ENCODE measurements at places on chromosomes 3 and 15.

DNA sequence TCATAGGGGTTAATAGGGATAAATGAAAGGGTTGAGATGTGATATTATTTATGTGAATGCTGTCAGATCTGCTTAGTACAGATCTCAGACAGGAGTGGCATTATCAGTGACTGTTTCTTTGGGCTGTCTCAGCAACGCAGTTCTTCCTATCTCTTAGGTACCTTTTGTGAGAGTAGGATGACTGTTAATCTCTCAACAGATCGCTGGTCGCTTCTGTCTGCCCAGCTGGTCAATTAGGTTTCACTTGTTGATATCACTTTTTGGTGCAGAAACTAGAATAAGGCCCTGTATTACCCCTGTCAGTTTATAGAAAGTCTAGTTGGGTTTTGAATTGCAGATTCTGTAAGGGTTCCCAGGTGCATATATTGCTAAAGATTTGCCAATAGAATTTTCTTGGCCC is 16.5 kb downstream of the DIS3L start:
- H3K27ac ChIP-seq, result no peak overlapping the region
- no peaks in the 10 kb centered on the region for H3K4me1 ChIP-seq
- no peak overlapping the region for H3K4me3 ChIP-seq
- no peak for DNase-seq
- peaks cover 49% of the 10 kb centered on the region for H3K36me3 ChIP-seq
- no peaks in the 10 kb centered on the region for H3K27me3 ChIP-seq

GRCh38 chr3:65005486-65005885 is 317.7 kb upstream of the ADAMTS9 start:
- no peak overlapping the region for H3K27ac ChIP-seq
- no peaks in the 10 kb centered on the region for H3K27me3 ChIP-seq
- H3K36me3 ChIP-seq, result no peaks in the 10 kb centered on the region
- no peak for DNase-seq
- peaks cover 6% of the 10 kb centered on the region for H3K4me1 ChIP-seq

DNA sequence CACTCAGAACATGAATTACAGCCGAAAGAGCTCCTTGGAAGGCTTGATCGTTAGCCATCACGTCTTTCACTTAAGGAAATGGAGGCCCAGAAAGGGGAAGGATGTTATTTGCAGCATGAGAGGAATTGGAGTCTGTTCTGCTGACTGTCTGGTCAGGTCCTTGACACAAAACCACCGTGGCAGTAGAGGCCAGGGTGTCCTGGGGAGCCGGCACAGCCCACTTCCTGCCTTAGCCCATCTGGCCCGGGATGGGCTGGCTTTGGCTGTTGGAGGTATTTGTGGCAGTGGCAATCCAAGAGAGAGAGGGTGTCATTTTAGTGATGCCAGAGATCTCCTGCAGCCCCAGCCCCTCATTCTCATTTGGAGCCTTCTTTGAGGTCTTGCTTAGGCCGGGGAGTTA is 37.4 kb downstream of the ST6GAL1 start:
- no peaks in the 10 kb centered on the region for H3K27me3 ChIP-seq
- no peak overlapping the region for H3K27ac ChIP-seq
- H3K4me3 ChIP-seq, result no peak overlapping the region
- no peaks in the 10 kb centered on the region for H3K36me3 ChIP-seq
- no peak for DNase-seq

DNA sequence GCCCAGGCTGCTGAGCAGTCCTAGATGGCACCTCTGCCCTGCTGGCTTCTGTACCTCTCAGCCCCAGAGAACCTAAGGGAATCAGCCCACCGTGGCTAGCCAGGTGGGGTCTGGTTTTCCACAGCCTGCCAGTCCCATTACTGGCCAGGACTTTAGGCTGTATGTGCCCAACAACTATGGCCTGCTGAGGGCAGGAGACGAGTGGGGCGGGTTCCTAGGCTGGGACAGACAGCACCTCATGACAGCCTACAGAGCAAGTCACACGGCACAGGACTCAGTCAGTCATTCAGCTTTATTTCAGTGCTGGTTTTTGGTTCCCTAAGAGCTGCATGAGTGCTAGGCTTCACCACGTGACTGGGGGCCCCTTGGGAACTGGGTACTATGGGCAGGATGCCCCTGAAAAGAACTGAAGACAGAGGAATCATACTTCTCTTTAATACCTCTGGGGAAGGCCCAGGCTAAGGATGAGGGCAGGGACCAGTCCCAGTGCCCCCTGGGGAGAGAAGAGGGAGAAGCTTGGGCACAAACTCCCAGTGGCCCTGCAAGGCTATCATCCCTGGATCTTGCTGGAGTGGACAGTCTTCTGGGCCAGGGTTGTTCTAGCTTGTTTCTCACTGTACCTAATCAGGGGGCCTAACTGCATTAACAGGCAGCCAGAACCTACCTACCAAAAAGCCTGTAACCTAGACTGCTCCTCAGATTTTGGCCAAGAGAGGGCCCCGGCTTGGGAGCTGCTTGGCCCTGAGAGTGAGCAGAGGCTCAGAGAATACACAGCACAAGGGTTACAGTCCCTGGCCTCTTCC is 14.8 kb downstream of the CLK3 start:
- peaks cover 68% of the 10 kb centered on the region for H3K36me3 ChIP-seq
- no peak for DNase-seq
- no peaks in the 10 kb centered on the region for H3K27me3 ChIP-seq

DNA sequence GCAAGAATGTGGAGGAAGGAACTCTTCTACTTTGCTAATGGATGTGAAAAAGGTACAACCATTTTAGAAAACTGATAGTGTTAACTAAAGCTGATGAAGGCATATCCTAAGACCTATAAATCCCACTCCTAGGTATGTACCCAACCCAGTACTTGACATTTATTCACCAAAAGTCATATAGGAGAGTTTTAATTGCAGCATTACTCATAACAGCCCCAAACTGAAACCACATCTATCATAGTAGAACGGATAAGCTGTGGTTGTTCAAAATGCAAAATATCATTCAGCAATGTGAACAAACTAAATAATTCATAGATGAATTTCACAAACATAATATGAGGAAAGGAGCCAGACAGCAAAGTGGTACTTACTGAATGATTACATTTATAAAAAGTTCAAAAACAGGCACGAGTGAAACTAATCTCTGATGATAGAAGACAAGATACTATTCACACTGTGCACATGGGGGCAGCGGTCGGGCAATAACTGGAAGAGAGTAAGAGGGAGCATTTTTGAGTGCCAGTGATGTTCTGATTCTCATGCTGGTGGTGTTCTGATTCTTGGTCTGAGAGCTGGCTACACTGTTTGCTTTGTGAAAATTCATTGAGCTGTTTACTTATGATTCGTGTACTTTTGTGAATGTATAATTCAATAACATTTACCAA is 34.3 kb downstream of the GOLIM4 start:
- H3K36me3 ChIP-seq, result no peaks in the 10 kb centered on the region
- no peak overlapping the region for H3K27ac ChIP-seq
- no peak for DNase-seq
- H3K4me3 ChIP-seq, result no peak overlapping the region
- H3K27me3 ChIP-seq, result no peaks in the 10 kb centered on the region

DNA sequence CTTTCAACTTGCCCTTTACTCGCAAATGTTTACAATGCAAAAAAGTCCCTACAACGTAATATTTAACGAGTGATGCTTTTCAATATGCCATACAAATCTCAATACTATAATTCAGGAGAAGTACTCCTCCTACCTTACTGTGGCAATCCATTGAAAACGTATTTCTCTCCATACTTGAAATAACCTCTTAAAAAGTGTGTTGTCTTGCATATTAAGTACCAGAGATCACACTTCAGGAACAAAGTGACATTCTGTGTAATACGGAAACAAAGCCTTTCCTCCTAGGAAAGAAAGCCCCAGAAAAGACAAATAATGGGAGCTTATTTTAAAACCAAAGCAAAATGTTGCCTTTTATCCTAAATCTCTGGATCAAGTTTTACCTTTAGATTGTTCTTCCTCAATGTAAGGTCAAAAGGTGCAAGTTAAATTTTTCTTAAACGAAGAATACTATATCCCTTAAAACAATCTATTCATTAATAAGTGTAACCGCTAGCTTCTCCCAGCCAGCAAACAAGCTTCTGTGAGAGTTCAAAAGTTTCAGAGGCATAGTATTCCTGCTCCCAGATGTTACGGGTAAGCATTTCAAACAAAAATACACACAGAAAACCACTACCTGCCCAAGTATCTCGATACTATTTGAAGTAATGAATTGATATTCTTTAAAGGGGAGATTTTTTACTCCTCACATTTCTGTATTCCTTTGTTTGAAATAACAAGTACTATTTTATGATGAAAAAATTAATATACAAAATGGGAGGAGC is 1.7 kb downstream of the TJP1 start:
- H3K36me3 ChIP-seq, result no peaks in the 10 kb centered on the region
- H3K27me3 ChIP-seq, result no peaks in the 10 kb centered on the region
- no peak for DNase-seq
- H3K27ac ChIP-seq, result peak overlapping the region; percentile 95

DNA sequence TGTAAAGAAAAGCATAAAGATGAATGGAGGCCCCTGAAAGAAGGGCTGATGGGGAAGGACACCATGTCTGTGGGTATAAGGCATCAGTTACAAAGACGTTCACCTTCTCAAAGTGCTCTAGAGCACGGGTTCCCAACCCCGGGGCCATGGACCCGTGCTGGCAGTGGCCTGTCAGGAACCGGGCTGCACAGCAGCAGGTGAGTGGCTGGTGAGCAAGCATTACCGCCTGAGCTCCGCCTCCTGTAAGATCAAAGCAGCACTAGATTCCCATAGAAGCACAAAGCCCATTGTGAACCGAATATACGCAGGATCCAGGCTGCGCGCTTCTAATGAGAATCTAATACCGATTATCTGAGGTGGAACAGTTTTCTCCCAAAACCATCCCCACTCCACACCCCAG is 25.7 kb downstream of the MYO1E start:
- no peak for DNase-seq
- no peak overlapping the region for H3K4me3 ChIP-seq
- H3K27ac ChIP-seq, result no peak overlapping the region
- no peaks in the 10 kb centered on the region for H3K36me3 ChIP-seq
- peaks cover 19% of the 10 kb centered on the region for H3K4me1 ChIP-seq

DNA sequence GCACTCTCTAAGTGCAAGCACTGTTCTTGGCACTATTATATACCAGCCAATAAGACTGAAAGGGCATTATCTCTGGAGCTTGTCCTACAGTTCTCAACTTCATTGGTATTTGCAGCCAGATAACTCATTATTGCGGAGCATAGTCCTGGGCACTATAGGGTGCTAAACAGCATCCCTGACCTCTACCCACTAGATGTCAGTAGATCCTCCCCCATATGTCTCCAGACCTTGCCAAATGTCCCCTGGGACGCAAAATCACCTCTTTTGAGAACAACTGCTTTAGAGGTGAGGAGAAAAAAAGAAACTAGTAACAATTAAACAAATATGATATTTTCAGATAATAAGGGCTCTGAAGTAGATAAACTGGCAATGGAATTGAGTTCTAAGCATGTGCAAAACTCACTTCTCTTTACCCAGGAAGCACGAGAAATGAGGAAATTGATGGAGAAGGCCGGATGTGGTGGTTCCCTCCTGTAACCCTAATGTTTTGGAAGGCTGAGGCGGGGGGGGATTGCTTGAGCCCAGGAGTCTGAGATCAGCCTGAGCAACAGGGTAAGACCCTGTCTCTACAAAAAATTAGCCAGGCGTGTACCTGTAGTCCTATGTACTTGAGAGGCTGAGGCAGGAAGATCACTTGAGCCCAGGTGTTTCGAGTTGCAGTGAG is 61.4 kb downstream of the FRMD4B start:
- H3K4me1 ChIP-seq, result peaks cover 6% of the 10 kb centered on the region
- no peak for DNase-seq
- no peak overlapping the region for H3K27ac ChIP-seq
- H3K27me3 ChIP-seq, result no peaks in the 10 kb centered on the region

All from vagina (tissue), 2 donors.